ENCODE measurements at places on chromosomes 12 and 14.

DNA sequence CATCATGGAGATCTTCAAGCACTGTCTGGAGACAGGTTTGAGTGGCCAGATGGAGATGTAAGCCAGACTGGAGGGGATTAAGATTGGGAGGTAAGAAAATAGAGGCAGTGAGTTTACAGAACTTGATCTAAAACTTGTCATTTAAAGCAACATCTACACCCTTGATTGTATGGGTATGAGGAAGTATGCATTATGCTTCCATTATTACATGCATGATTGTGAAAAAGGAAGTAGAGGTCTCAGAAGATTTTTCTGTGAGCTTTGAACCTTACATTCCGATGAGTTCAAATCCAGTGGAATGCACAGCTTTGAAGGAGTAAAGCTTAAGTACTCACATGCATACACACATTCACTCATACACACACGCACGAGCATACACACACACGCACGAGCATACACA lies 550.8 kb downstream of the MED13L start:
- no peak for DNase-seq

DNA sequence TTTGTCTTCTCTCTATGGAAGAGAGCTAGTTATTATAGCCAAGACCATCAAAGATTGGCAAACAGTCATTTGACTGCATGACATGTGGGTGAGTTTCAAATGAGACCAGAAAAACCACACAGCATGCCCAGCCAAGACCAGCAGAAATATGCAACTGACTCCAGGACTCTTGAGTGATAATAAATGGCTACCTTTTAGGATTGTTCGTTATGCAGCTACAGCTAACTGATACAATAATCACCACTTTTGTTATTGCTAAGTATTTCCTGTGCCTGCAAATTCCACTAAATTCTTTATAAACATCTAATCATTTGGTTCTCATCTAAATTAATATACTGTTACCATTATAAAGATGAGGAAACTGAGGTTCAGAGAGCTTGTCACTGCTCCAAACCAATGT lies 528.4 kb upstream of the TBX3 start:
- DNase-seq: no peak

GRCh38 chr14:84041421-84041820 lies 1488.5 kb upstream of the FLRT2 start:
- no peak for DNase-seq

GRCh38 chr12:117084405-117085317 lies 14.6 kb downstream of the TESC start:
- DNase-seq: no peak

DNA sequence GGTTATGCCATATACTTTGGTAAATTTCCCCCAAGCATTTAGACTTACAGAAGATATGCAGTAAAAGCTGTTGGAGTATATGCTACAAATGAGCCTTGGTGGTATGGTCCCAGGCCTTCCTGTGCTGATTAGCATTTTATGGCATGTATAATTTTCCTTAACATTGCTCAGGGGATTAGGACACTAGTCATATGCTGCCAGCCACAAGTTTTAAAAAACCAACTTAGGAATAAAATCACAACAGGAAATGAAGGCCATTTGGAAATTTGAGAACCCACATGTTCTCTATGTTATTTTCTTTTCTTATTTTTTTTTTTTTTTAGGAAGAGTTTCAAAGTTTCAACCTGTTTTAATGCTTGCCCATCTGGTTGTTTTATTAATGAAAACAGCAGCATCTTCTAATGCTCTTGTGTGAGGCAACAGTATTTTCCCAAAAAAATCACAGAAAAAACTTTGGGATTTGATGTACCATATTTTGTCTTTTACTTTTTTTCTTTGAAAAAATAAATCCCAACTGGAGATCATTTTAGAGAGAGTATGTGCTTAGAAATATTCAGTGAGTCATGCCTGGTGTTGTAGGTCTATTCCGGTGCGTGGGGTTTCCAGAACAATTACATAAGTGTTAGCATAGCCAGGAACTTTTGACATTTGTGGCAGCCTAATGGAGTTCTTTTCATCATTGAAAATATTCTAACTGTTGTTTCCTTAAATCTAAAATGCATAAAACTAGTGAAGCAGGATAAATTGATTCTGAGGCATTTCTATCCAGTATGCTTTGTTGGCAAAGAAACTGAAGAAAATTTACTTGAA lies 21.7 kb upstream of the DUSP6 start:
- no peak for DNase-seq

GRCh38 chr14:20499108-20499507 lies 6.2 kb upstream of the RNASE10 start:
- no peak for DNase-seq

- no peak for DNase-seq
These were observed 126.9 kb upstream of the FGD4 start for GRCh38 chr12:32272465-32272864.

GRCh38 chr14:51512316-51512715 lies 139.4 kb upstream of the FRMD6 start:
- DNase-seq: no peak

DNA sequence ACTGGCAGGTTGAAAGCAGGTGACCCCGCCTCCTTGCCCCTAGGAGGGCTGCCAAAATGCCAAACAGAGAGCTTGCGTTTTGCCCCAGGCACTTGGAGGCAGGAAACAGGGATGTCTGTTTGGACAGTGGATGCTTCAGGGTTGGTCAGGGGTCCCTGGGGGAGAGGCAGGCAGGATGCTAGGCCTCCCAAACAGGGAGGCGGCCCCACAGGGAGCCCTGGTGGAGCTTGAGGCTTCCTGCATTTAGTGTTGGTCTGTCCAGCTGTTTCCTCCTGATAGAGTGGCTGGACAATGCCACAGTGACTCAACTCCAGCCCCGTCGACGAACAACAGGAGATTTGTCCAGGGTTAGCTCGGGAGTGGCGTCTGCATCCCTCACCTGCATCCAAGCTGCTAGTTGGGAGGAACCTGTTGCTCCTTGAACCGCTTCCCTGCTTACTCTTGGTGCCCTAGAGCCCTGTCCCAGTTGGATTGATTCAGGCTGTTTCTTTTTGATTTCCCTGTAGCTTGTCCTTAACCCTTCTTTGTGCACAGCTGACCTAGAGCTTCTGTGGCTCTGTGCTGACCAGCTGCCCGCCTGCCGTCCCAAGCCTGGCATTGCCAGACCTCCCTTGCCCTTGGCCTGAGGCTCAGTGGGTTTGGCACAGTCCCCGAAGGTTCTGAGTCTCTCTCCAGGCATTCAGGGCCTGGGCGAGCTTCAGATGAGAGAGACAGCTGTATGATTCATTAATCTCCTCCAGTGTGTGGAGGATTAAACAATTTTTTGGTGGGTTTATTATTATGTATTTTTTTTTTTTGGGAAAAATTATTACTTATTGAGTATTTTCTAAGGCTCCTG lies 45.9 kb downstream of the TSPAN9 start:
- no peak for DNase-seq

- no peak for DNase-seq
These were observed 6.4 kb upstream of the MRPL42 start for GRCh38 chr12:93460902-93461301.

DNA sequence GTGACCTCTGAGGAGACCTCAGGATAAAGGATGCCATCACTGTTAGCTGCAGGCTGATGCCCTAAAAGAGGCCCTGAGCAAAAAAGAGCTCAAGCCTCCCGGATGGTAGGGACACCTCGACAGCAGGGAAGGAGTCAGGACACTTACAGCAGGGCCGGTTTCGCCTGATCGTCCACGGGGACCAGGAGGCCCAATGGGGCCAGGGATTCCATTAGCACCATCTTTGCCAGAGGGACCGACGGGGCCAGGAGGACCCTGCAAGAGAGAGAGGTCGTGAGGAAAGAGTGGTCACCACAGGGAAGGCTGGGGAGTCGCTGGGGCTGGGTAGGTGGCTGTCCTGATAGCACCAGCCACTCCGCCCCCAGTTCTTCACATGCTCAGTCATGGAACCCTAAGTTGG lies 12.4 kb downstream of the TMEM106C start:
- no peak for DNase-seq

DNA sequence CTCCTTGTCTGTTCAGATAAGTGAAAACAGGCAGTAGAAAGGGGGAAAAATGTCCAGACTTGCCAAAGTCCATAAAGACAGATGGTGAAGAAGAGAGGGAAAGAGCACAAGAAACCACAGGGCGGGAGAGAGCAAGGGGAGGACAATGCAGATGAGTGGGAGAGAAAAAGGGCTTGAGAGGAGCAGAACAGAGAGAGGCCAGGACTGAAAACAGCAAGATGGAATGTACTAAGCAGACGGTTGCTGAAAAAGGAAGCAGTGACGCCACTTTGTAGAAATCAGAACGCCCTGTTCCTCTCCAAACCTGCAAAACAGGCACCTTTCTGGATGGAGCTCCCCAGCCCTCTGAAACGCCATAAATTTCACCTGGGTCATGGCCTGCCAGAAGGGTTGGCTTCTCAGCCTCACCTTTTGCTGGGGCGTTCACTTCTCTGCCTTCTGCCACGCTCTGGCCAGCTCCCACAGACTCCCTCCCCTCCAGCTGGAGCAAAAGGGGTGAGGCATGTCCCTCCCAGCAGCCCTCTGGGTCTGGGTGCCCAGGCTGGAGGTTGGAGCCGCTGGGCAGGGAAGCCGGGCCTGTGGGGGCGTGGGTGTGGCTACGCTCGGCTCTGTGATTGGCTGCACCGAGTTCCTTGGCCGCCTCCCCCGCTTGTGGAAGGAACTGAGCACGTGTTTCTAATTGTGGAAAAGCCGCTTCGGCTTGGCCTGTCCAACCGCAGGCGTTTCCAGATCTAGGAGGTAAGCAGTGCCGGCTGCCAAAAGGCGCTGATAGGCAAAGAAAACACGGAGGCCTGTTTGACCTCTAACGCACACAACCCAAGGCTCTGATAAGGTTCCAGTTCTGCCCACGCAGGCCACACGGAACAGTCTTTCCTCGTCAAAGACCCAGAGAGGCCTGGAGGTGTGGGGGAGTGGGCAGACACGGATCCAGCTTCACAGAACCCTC lies 29.3 kb downstream of the SLC7A8 start:
- peak; percentile 79 for DNase-seq

- DNase-seq: no peak
These were observed 18.3 kb downstream of the AEBP2 start for GRCh38 chr12:19457561-19457960.

DNA sequence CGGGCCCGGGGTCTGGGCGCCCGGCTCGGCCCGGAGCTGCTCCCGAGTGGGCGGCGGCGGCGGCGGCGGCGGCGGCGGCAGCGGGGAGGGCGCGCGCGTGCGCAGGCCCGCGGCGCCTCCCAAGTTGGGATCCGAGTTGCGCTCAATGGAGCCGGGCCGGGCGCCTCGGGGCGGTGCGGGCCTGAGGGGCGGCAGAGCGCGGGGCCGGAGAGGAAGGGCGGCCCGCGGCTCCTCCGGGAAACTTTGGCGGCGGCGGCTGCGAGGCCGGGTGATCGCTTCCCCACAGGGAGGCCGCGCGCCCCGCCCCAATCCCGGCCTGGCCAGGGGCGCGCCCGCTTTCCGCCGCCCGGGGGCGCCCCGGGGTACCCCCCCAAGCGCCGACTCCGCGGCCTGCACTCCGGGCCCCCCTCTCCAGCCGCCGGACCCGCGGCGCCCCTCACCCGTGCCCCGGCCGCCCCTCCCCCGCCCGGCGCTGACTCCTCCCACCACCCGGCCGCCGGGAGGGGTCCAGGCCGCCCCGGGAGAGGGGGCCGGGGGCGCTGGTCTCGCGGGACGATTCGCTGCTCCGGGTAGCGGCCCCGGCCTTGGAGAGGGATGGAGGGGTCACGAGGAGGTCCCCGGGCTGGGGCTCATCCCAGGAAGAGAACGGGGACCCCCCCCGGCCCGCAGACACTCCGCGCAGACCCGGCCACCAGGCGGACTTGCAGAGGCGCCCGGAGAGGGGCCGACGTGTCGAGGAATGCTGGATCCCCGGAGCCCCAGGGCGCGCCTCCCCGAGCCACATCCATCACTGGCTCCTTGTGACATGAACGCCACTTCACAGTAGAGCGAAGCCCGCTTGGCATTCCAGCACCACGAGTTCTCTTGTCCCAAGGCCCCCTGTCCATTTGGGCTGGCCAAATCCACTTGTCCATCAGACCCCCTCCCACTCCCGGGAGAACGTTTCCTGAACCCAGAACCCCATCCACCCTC lies at the start of gene RILPL1:
TSS of gene RILPL1 (minus strand) at position 48 of the 972 bp plus-strand sequence. CDS start 237 bp downstream, outside the sequence.
- no peak for DNase-seq

DNA sequence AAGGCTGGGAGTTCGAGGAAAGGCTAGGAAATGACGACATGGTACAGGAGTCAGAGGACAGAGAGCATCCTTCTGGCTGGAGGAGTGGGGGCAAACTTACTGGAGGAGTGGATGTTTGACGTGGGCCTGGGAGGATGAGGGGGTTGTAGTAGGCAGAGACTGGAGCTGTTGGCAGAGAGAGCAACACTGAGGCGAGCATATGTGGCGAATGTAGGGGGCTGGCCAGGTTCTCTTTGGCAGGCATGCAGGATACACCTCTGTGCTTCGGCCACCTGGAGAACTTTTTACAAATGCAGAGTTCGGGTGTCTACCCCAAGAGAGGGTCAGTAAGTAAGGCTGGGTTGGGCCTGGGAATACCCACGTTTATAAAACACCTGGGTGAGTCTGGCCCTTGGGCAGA lies 385.7 kb downstream of the FUT8 start:
- DNase-seq: no peak

- DNase-seq: no peak
These were observed at the start of gene C14orf119 for GRCh38 chr14:23095196-23096108. Gene C14orf119 (plus strand): TSS chr14:23095505. CDS start chr14:23097659, 2,154 bp downstream.

- DNase-seq: no peak
These were observed 152.3 kb upstream of the EGLN3 start for GRCh38 chr14:34103176-34103575.

DNA sequence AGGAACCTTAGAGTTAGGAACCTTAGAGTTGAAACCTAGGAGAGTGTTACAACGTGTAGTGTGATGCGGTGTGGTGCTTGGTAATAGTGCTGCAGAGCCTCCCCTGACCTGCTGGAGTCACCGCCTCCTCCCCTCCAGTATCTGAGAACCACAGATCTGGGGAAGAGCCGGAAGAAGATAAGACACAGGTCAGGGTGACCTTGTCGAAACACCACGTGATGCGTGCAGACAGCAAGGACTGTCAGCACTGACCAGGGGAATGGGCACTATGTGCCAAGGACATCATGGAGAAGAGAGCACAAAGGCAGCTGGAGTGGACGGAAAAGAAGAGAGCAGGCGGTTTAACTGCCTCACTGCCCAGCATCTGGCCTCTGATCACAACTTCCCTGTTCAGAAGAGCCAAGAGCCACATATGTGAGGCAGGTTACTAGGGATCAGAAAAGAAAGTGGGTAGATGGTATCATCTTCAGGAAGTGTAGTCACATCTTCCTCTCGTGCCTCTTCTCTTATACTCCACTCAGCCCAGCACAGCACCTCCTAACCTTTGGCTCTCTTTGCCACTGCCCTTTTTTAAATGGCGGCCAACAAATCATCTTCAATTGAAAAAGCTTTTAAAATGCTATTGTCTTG lies 93.7 kb downstream of the TESC start:
- DNase-seq: no peak

DNA sequence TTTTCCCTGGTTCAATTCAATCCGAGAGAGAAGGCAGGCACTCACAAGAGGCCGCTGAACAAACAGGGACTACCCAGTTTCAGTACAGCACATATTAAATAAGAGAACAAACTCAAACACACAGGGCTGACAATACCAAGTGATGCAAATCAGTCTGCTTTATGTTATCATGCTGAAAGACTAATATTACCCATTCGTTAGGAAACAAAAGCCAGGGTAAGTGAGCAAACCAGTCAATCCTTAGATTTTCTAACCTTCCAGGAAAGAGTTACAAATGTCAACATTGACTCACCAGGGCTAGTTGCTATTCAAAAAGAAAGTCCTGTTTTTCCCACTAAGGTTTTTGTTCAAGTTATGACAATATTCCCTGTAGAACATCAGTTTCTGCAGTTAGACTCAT lies 246.2 kb downstream of the C12orf42 start:
- no peak for DNase-seq

Measured in cerebellar nuclear complex (tissue), 1 donor.